ENCODE measurements at places on chromosomes 7 and 10.

DNA sequence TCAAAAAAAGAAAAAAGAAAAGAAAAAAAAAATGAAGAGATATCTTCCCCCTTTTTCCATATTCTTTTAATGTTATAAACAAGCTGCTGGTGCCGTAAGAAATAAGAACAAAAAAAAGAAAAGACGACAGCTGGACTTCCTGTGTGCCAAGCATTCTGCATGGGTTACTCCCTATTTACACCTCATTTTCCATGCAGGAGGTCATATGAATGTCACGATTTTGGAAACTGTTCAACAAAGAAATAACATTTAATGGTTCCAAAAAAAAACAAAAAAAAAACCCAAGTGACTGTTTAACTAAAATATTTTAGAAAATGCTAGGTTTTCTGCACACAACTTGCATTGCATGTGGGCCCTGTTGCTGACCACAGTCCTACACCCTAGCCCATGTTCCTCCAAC lies 159.3 kb downstream of the TNS3 start:
- DNase-seq, result no peak

DNA sequence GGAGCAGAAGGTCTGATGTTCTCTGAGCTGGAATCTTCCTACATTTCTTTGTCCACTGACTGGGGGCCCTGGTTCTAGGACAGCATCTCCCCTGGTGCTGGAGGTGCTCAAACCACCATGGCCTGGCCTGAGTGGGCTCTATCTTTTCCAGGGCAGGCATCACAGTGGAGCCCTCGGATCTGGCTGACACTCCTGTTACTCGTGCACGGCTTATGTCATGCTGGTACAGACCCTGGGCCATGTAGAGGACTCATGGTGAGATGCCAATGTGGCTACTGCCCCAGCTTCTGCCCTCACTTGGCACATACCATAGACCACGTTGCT lies 96.0 kb downstream of the HIPK2 start:
- no peak for DNase-seq

DNA sequence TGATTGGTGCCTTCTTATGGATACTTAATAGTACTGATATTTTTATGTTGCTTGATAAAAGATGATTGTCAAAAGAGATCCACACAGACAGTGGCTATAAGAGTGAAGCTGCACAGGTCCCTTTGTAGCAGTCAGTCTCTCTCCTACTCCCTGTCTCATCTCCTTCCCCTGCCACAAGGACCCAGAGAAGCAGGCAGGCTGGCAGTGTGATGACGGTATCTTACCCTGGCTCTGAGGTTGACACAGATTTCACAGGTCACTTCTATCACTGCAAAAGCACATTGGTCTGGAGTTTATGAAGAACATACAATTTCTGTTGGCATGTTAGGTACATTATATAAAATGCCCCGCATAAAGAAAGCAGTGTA lies 64.4 kb upstream of the AHR start:
- no peak for DNase-seq

DNA sequence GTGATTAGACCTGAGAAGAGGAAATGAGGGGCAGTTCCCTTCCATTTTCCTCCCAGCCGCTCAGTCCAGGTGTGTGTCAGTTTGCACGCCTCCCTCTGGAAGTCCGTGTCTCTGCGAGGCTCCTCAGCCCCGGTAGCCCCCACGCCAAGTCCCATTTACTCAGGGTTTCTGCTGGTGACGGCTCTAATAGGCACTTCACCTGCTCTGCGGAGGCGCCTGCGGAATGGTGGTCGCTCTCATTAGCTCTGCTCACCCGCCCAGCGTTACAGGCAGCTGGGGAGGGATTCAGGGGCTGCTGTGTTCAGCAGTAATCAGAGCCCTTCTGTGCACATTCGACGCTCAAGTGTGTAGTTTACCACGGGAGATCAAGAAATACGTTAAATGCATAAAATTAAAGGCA lies 179.9 kb downstream of the MGMT start:
- DNase-seq, result no peak

DNA sequence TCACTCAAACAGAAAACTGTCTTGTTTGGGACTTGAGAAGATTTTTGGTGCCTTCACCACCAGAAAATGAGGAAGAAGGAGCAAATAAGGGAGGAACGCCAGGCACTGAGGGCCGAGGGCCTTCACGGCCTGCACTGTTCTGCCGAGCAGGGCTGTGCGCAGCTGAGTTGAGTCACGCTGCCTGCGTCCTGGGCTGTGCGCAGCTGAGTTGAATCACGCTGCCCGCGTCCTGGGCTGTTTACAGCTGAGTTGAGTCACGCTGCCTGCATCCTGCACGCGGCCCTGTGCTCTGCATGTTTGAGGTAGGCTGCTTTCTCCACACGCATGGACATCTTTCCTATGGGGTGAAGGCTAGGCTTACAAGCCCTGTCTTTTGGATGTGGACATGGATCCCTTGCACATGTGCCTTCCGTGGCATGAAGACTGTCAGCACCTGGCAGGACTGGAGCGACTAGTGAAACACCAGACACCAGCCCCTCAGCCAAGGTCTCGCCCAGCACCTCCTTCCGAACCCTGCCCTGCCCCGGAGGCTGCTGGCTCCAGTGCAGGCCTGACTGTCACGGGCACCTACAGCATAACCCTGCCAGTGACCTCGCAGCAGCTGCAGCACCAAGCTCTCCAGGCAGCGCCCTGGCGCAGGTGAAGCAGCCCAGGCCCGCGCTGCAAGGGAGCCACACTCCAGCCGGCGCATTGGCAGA lies 96.7 kb downstream of the HTR5A start:
- no peak for DNase-seq

- no peak for DNase-seq
These were observed 41.2 kb downstream of the CALML3 start for GRCh38 chr10:5565671-5566581.

GRCh38 chr7:17963281-17963680 lies 23.0 kb upstream of the SNX13 start:
- no peak for DNase-seq

DNA sequence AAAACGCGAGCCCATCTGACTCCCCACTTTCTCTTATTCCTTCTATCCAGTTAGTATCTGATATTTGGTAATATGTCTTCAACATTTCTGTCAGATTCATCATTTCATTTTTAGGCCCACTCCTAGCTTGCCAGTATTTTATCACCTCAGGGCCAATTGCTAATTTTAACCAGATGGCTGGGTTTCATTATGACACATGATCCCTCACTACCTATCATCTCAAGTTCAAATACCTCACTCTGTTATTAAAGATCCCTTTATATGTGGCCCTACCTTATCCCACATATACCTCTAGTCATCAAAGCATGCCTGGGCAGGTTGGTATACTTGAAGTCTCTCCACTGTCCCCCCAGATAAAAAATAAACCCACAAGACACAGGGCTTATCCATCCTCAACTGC lies 104.9 kb downstream of the RNLS start:
- no peak for DNase-seq

DNA sequence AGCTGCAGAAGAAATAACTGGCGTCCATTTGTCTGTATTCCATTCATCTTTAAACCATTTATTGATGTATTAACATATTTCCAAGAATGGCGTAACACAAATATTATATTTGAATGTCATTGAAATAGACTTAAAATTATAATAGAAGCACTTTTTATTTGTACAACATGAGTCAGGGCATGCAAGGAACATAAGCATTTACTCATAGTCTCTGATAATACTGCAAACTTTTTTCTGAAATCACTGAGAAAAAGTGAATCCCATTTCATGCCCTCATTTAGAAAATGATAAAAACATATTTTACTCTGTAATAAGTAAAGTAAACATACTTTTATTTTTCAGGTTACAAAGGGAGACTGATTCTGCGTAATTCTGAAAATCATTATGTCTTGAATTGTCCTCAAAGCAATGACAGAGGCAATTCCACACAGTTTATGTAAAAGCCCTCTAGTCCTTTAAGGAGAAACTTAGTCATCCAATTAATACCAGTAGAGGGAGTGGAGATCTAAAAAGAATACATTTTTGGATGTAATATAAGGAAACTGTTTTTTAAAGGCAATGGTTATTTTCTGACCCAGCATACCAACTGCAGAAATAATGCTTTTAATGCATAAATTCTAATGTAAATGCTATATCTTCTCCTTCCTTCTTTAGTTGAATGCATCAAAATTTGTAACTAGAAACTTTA lies 58.1 kb downstream of the AGMO start:
- DNase-seq, result no peak

GRCh38 chr7:151057506-151057988 lies at the start of gene CDK5:
Gene CDK5 (minus strand): TSS chr7:151057897. CDS start chr7:151057848, 49 bp downstream.
- DNase-seq, result no peak

DNA sequence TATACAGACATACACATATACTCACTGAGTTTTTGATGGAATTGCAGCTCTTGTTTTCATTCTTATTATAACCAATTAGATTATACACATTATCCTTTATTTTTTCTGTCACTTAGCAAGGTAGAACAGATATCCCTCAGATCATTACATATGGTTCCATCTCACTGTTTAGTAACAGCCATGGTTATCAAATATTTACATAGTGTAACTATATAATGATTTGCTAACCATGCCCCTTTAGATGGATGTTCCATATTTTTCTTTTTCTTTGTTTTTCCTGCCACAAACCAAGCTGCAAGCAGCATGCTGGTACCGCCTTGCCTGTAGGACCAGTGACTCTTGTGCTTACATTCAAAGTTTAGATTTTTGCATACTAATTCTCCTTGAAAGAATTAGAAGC lies 163.4 kb upstream of the NFE2L3 start:
- DNase-seq, result no peak

- no peak for DNase-seq
These were observed 2.7 kb upstream of the STAMBPL1 start for GRCh38 chr10:88877298-88877697.

GRCh38 chr7:50651271-50651989 lies 86.2 kb upstream of the DDC start:
- DNase-seq, result no peak

DNA sequence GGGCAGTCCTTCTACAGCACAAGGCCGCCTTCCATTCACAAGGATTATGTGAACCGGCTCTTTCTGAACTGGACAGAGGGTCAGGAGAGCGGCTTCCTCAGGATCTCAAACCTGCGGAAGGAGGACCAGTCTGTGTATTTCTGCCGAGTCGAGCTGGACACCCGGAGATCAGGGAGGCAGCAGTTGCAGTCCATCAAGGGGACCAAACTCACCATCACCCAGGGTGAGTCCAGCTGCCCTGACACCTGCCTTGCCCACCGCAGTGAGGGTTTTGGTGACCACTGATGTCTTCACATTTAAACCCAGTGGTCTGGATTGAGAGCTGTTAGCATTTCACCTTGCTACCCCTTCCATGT lies 918 bp downstream of the PILRB start:
- no peak for DNase-seq

DNA sequence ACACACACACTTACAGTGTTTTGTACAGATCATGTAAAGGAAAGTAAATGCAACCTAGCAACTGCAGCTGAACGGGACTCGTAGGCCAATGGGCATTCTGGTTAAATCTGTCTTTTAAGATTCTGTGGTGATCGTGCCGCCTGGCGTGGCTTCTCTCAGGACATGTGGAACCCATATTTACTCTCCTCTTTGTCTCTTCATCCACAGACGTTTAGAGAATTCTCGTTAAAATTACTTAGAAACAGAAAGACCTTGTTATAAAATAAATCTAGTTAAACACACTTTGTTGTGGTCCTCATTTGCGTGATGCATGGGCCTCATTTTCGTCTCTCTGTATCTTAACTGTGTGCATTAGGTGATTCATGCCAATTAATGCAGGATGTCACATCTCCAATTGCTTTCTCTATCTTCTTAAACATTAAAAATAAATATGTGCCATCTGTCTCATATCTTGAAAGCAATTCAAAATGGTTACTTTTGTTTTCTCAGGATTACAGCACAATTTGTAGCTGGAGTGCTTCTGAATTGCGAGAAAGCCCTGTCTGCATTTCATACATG lies 11.5 kb downstream of the KLF6 start:
- no peak for DNase-seq

DNA sequence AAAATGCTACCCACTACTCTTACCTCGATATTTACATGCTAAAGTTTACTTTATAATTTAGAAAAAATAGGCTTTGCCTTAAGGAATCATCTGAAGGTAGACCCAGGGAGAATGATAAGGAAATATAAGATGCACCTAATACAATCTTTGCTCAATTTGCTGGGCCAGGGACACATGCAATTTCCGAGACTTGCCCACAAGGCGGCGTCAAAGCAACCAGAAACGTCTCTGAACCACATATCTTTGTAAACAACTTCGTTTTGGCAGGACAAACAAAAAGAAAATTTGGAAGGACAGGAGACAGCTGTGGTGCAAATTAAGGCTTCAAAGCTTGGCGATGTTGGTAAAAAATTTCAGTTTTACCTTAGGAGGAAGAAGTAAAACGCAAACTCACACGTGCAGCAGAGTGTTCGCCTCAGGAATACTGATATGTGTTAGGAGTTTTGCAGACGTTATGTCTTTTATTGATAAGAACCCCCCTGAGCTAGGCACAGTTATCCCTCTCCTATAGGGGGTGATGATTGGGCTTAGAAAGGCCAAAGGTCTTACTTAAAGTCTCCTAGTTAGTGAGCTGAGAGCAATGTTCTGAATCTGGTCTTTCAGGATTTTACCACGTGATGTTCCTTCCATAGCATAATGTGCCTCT lies 134.3 kb downstream of the PRKCQ start:
- peak; percentile 32 for DNase-seq

DNA sequence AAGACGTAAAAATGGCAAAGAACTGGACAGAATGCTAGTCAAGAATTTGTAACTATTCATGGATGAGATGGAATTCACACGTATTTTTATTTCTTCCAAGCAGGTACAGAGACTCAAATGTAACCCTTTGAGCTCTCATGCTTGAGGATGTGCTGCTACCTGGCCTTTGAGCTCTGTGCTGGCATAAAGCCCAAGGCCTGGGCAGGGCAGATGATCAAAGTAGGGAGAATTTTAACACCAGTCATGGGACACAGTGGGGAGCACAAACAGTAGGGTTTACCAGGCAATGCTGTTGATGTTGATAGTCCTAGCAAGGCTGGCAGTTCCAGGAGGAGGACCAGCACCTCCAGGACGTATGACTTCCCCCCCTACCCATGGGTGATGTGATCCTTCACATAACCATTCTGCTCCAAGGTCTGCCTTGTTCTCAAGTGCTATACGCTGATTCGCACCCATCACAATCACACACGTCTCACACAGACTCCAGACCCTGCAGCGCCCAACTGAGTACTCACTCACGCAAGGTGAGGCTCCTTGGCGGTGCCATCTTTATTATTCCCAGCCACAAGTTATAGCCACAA lies 48.6 kb upstream of the DLG5 start:
- no peak for DNase-seq

DNA sequence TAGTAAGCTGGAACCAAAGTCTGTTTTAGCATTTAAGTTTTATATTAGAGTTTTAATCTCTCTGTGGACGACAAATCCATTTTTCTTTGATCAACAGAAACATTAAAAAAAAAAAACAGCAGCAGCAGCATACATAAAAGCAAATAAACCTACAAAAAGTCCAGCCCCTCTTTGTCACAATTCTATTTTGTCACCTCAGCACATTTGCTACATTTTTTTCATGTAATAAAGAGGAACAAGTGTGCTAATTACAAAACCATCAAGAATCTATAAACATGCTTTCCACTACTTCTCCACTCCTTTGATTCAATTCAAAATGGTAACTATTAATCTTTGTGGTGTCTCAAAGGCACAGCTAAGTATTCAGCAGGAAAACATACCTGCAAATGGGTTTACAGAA lies 259.8 kb upstream of the GNAI1 start:
- no peak for DNase-seq
